ENCODE measurements at places on chromosomes 2 and 18.

- DNase-seq, result no peak
Measured at GRCh38 chr2:16687955-16688354, 22.3 kb upstream of the CYRIA start.

DNA sequence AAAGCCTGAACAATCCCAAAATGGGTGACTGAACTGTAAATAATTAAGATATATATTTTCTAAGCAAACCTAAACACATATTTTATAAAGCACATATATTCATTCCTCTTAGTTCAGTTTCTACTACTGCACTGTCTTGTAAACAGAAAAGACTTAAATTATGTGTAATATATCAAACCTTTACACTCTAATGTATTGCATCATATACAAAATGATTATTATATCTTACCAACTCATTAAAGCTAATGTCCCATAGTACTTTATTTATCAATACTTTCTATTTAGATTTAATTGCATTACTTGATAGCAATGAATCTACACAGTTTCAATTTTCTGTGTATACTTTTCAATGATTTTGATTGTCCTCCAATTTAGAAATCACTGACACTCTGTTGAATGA is 111.0 kb downstream of the TMEM247 start:
- no peak for DNase-seq

GRCh38 chr18:28588884-28589549 is 412.1 kb upstream of the CDH2 start:
- no peak for DNase-seq

GRCh38 chr2:145379934-145380333 is 860.0 kb upstream of the ZEB2 start:
- no peak for DNase-seq

DNA sequence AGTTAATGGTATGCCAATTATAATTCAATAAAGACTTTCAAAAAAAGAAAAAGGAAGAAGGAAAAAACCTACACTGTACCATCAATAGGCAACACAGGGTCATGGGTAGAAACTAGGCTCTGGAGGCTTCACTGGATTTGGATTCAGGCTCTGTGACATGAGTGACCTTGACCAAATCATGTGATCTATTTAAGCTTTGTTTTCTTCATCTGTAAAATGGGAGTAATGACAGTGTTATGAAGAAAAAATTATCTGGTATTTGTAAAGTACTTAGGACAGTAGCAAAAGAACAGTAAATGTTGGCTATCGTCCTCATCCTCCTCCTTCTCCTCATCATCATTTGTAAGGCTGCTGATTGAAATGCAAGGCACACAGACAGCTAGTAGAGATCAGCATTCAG is 59.3 kb upstream of the STPG4 start:
- no peak for DNase-seq

- no peak for DNase-seq
Measured at GRCh38 chr2:17594533-17595401, 54.3 kb downstream of the VSNL1 start.

GRCh38 chr2:128797533-128797932 is 478.9 kb upstream of the HS6ST1 start:
- no peak for DNase-seq

DNA sequence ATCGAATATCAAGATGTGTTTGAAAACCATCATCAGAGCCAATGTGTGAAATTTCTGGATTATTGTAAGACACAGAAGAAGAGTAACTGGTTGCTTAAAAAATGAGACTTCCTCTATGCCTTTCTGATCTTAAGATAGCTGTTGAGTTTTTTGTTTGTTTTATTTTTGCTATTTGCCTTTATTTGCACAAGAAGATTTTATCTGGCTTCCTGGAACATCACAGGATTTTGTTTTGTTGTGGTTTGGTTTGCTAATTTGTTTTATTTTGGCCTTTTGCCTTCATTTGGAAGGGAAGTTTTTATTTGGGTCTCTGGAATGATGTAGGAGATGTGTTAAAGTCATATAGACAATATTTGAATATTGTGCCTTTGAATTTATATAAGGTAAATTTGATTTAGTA is 3.9 kb upstream of the CYTIP start:
- DNase-seq, result no peak

- DNase-seq, result no peak
Measured at GRCh38 chr18:31010601-31011000, 31.9 kb downstream of the DSC3 start.

DNA sequence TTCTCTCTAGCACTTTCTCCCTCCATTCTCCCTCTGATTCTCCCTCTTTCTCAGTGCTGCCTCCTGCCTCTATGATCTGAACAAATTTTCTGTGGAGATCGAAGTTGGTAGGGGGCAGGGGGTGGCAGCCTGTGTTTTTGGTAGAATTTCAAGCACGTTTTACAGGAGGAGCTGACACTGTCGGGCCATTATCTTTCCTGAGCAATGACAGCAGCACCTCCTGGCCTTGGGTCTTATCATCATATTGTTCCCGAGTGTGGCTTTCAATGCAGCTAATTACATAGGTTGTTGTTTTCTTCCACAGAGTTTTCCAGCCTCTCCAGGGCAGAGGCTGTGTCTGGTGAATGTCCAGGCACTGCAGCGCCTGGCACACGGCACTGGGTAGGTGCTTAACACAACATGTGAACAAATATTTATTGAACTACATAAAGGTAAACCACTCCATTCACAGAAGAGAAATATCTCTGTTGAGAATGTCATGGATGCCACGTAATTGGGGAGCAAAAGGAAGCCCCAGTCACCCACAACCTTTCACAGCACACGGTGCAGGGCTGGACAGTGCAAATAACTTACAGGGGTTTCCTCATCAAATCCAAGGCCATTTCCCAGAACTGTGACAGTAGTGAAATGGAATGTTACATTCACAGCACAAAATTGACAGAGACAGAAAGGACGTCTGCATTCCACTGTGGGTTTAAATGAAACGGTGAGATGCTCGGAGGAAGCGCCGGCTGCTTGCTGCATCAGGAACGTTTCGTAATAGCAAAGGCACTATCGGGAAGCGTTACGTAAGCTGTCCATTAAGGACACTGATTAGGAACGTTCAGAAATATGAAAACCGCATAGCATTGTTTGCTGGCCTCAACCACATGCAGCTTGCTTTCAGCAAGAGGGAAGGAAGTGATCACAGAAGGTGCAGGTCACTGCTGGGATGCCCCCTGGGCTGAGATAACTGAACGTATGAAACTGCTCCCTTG is 6.5 kb upstream of the KCNG2 start:
- peak; percentile 57 for DNase-seq

DNA sequence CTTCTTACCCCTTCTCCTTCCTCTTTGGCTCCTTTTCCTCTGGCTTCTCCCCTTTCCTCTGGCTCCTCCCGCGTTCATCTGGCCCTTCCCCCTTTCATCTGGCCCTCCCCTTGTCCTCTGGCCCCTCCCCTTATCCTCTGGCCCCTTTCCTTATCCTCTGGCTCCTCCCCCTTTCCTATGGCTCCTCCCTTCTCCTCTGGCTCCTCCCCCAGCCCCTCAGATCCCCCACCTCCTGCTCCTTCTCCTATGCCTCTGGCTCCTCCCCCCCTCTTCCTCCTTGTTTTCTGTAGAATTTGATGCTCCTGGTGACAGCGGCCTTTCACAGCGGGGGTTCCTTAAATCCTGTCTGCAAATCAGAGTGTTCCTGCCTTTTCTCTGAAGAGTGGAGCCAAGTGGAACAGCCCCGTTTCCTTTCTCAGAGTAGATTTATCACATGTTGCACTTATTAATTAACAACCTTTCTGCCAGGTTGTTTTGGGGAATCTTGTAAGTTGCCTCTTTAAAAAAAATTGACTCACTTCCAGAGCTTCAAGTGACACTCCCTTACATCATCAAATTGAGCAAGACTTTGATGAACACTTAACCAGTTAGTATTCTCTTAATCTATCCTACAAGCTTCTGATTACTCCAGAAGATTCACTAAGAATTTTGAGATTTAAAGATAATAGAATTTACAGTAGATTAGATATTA is 27.9 kb downstream of the FABP1 start:
- peak; percentile 64 for DNase-seq

DNA sequence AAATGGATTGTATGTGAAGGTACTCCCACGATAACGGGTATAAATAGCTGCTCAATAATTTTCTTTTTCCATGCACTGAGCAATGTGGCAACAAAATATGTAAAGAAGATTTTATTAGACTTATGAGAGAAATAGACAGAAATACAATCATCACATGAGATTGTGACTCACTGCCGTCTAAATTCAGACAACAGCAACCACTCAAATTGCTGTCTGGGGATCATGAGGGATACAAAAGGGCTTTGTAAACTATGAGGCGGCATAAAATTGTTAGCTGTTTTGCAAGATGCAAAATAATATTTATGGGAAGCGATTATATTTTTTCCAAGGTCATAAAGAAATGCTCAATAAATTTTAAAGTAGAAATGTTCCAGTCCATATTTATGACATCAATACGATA is 259.1 kb upstream of the AGAP1 start:
- no peak for DNase-seq

- no peak for DNase-seq
Measured at GRCh38 chr18:25825979-25826776, 264.2 kb downstream of the SS18 start.

GRCh38 chr2:37784759-37785149 is 113.3 kb upstream of the CDC42EP3 start:
- no peak for DNase-seq

- DNase-seq, result no peak
Measured at GRCh38 chr2:32617599-32618189, 10.2 kb upstream of the TTC27 start.

GRCh38 chr2:236130349-236130998 is 37.7 kb downstream of the GBX2 start:
- DNase-seq, result no peak

- no peak for DNase-seq
Measured at GRCh38 chr2:232529806-232530547, 4.0 kb downstream of the CHRND start.

- no peak for DNase-seq
Measured at GRCh38 chr18:31046916-31047315, 4.4 kb upstream of the DSC3 start.

DNA sequence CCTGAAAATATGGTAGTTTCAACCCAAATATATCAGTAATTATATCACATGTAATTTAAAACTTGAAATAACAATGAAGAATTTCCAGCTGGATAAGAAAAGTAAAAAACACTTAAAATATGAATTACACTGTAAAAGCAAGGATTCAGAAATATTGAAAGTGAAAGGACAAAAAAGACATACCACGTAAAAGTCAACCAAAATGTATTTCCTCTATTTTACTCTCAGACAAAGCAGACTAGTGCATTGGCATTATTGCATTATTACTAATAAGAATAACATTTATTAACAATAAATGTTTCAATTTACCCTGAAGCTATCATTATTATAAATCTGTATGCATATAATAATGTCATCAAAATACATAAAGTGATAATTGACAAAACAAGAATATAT is 445.1 kb upstream of the TRIB2 start:
- DNase-seq, result no peak

DNA sequence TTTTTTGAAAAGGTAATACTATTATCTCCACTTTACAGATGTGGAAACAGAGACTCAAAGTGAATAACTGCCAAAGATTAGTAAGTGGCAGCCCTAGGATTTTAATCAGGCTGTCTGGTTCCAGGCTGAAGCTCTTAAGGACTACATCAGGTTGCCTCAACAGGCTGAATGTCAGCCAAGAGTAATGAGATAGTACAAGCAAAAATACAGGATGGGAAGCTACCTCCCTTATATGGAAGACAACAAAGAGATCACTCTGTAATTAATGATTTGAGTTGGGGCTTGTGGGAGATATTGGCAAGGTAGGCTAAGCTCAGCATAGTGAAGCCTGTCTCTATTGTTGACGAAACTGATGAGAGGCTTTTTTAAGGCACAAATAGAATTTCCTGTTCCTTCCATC is 323.1 kb downstream of the KCNJ3 start:
- DNase-seq, result no peak

DNA sequence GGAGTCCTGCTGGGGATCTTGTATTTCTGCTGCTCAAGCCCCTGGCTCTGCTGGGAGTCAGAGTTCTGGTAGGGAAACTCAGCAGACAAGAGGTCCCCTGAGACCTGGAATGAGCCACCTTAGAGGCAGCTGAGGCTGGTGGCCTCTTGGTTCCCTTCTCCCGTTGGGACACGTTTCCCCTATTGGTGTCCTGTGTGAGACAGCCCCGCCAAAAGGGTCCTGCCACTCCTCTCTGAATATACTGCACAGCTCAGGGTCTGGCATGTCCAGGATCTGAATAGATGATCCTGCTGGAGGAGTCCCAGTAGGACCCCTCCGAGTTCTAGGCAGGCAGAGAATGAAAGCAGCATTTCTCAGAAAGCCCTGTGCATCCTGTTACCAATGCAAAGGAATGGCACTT is 2.0 kb upstream of the RALB start:
- no peak for DNase-seq

All from erythroblast (primary cell).